ENCODE measurements at places on chromosomes 1 and 21. TPM values are rescaled to one million over a fixed set of nuclear protein-coding genes. Genes with fewer than 3 reads are reported as not detected.
A peak's percentile ranks its signal among the peaks of the same experiment; 100 is the strongest.

The EVA1C gene
- not detected for total RNA-seq

The HSPA6 gene
- 1.1 TPM for total RNA-seq

The MYOG gene
- total RNA-seq, result not detected

The GJA5 gene
- not detected for total RNA-seq

The CRABP2 gene
- total RNA-seq, result 62.8 TPM

The RSPO1 gene
- total RNA-seq, result not detected

The CADM3 gene
- total RNA-seq, result not detected

The KANK4 gene
- not detected for total RNA-seq

The GNG4 gene
- 6.1 TPM for total RNA-seq

The FCMR gene
- 0.36 TPM for total RNA-seq

The PRAMEF13 gene
- not detected for total RNA-seq

The S100A5 gene
- not detected for total RNA-seq

The TCEA3 gene
- total RNA-seq, result not detected

The FMO3 gene
- not detected for total RNA-seq

DNA sequence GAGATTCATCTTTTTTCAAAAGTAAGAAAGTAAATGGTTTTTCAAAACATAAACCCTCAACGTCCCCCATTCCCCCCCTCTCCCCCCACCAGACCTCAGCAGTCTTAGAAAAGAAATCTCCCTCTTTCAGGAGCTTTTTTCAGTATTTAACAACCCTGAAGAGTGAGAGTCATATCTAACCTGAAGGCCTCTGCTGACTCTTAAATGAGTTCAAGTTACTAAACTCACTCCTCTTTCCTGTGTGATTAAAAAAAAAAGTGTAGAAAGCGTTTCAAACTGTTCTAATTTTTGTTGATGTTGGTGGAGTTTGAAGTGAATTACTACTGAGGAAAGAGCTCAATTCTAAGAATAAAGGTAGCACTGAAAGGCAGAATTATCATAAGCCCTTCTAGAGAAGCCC lies 93.7 kb downstream of the VAV3 start:
- DNase-seq, result no peak

DNA sequence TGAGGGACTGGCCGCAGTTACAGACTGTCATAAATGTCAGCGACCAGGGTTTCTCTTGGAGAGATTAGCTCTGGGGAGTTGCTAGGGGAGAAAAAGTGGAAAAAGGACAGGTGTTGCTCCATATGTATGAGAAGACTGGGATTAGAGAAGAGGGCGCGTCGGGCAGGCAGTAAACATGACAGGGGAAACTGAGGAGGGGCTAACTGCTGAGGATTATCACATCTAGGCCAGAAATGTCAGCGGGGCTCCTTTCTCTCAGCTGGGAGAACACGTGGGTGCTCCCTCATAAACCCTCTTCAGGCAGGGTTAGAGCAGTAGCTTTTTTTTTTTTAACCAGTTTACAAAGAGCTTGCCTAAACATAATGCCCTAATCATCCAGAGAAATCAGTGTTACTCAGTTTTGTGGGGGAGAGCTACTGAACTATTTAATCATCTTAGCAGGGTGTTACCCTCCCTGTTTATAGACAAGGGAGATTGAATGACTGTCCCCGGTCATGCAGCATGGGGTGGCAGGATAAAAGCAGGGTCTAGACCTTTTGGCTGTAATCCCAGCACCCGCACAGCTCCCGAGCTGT lies 35.2 kb downstream of the ELAPOR1 start:
- DNase-seq, result no peak

GRCh38 chr1:57067863-57068262 lies 102.0 kb upstream of the C8B start:
- no peak for DNase-seq

- DNase-seq, result no peak
Measured at GRCh38 chr1:56414728-56415224, 164.6 kb downstream of the PLPP3 start.

DNA sequence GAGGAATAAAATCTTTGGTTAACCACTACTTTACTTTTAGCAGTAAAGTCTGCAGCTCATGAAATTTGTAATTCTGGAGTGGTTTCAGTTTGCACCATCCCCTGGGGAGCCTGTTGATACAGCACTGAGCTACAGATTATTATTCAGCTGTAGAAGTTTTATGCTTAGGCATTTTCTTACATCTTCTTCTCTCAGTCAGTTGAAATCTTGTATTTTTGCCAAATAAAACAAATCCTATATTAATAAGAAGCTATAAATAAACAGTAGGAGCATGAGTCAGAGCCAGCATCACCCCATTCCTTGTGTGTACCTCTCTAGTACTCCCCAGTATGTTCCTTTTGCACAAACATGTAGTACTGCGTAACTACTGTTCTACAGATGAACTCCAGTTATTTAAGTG lies 118.9 kb downstream of the ATF6 start:
- DNase-seq, result peak; percentile 48

DNA sequence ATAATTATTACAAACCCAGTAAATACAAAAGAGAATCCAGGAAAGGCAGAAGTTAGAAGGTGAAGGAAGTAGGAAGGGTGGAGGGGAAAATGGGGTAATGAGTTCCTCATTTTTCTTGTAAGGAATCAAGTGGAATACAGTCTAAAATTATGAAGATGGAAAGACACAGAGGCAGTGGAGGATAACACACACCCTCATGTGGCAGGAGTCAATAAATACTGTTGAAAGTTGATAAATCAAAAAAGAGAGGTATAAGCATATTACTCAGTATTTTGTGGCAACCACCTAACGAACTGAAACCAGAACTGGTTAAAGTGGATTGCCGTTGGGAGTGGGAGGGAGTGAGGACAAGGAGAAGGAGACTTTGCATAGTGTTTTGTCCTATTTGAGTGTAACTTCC lies 78.6 kb upstream of the SLC44A3 start:
- no peak for DNase-seq

GRCh38 chr1:9107136-9107535 lies 21.8 kb downstream of the GPR157 start:
- no peak for DNase-seq

GRCh38 chr1:245041058-245041698 lies 113.6 kb upstream of the KIF26B start:
- no peak for DNase-seq

DNA sequence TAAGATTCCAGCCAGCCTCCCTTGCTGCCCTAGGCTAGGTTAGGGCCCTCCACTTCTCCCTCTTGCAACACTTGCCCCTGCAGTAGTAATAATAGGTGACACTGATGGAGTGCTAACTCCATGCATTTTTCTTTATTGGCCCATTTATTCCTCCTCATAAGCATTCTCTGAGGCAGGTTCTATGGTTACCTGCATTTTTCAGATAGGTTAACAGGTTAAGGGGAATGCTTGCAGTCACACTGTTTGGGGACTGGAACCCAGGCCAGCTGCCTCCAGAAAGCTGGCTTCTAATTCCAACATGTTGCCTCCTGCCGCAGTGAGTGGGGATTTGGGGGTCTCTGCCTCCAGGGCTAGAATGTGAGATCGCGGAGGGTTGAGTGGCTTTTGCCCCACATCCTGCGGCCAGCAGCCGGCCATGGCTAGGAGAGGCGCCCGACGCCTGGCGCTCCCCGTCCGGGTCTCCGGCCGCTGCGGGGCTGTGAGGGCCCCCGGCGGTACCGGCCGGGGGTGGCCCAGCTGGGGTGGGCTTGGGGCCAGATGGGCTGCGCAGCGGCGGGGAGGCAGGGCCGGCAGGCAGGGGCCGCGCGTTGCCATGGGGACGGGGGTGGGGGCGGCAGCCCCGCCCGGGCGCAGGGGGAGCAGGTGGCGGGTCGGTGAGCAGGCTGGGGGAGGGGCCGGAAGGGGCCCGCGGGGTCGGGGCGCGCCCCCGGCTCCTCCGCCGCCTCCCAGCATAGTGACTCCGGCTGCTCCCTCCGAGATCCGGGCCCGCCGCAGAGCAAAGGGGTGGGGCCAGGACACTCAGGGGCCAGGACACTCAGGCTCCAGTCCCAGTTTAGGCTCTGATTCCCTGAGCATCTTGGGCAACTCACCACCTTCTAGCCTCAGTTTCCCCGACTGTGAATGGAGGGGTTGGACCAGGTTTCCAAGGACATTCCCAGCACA lies 68.4 kb upstream of the SSBP3 start:
- no peak for DNase-seq

- DNase-seq, result no peak
Measured at GRCh38 chr1:103142461-103142860, 34.1 kb upstream of the COL11A1 start.

DNA sequence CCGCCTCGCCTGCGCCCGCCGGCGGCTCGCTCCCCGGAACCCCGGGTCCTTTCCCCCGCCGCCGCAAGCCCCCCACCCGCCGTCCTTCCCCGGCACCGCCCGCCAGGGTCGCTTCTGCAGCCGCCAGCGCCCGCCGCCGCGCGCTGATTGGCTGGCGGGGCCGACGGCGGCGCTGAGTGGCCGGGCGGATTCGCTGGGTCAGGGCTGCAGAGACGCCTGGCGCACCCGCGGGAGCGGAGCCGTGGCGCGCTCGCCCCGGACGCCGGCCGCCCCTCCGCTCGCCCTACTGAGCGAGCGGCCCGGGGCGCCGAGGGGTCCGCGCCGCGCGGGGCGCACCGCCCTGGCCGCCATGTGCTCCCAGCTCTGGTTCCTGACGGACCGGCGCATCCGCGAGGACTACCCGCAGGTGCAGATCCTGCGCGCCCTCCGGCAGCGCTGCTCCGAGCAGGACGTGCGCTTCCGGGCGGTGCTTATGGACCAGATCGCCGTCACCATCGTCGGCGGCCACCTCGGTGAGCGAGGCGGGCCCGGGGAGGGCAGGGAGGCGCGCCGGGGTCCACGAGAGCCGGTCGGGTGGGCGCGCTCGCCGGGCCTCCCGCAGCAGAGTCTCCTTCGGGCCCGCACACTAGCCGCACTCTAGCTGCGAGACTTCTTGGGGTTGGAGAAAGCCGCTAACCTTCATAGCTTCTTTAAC lies at the start of gene RIMKLA:
Gene RIMKLA (plus strand): TSS at position 207 of the 694 bp plus-strand sequence. CDS start 143 bp downstream, at position 350.
- DNase-seq, result peak; percentile 34

DNA sequence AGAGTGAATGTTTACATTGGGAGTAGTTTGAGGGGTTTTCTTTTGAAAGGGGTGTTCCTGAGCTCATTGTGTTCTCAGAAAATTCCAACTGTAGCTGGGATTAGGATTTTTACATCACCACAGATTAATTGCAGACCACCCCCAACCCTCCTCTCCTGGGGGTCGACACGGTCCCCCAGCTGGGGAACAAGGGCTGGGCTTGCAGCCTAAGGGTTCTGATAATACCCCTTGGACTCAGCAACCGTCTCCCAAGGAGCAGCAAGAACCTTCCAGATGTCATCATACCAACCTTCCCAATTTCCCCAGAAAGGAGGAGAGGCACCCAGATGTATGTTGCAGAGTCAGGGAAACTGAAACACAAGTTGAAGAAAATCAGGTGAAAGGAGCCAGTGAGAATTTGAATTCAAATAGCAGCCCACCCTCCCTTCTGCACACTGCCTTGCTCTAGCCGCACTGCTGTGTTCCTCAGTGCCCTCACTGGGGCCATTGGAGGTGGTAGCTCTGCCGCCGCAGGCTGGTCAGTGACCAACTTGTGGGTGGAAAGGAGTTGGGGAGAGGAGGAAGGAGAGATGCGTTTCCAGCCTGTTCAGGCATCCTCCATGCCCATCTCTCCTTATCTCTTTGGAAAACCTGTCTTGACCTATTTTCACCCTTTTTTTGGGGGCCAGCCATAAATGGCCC lies 14.7 kb upstream of the IGFN1 start:
- DNase-seq, result no peak

- peak; percentile 59 for DNase-seq
Measured at GRCh38 chr1:216221260-216221700, 202.0 kb downstream of the USH2A start.

- no peak for DNase-seq
Measured at GRCh38 chr1:54781023-54781723, 16.9 kb upstream of the PARS2 start.

- no peak for DNase-seq
Measured at GRCh38 chr1:235402457-235403200, 35.4 kb downstream of the TBCE start.

GRCh38 chr1:41870076-41870562 lies 48.6 kb downstream of the HIVEP3 start:
- no peak for DNase-seq

- DNase-seq, result no peak
Measured at GRCh38 chr1:214351551-214352277, 70.8 kb downstream of the SMYD2 start.

DNA sequence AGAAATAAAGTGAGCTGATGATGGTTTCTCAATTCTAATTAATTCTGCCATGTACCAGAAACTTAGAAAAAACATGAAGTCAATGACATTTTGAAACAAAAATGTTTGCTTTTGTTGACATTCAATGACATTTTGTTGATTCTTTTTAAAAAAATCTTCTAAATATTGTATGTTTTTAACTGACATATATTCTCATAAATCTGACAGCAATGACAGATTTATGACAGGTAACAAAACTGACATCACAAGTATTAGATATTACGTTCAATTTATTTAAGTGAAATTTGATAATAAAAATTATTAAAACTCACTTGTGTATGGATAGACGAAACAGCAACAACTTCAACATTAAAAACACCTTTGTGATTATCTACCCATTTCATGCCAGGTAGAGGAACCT lies 36.0 kb upstream of the ANGPTL3 start:
- no peak for DNase-seq

DNA sequence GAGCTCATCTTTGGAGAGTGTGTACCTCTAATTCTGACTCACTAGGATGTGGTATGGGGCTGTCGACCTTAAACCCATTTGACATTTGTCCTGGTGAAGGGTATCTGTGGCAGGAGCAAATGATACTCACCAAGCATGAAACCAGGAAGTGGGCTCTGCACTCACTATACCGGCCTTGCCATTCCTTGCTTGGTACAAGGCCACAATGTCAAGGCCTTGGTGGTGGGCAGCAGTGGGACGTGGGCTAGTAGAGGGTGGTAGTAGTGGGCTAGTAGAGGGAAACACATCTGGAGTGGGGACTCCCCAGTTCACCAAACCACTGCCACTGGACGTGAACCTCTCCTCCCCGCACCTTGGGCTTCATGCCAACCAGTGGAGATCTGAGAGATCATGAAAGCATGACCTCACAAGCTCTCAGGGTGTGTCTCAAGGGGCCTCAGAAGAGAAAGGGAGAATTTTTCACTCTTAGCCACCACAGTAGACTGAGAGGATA lies 11.5 kb downstream of the TNFSF4 start:
- no peak for DNase-seq

DNA sequence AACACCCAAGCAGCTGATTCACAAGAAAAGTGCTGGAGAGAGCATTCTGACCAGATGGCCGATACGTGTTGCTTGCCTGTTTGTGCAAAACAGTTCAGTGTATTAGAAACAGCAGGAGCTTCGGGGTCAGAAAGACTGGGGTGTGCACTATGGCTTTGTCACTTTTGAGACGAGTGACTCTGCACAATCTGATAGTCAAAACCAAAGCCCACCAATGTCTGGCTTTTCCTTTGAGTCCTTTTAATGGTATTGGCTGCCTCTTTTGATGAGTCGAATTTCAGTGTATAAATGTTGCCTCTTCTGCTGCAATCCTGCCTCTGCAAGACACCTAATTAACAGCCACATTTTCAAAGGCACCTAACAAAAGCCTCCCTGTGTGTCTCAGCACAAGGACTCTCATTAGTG lies 444.6 kb downstream of the AJAP1 start:
- no peak for DNase-seq

GRCh38 chr1:160116283-160117147 lies 956 bp downstream of the ATP1A2 start:
- no peak for DNase-seq

GRCh38 chr1:67575861-67576260 lies 109.1 kb upstream of the GADD45A start:
- peak; percentile 29 for DNase-seq

- DNase-seq, result no peak
Measured at GRCh38 chr1:116674011-116674531, 6.5 kb upstream of the IGSF3 start.
